ENCODE measurements at places on chromosomes 7 and 10. TPM values are rescaled to one million over a fixed set of nuclear protein-coding genes. Genes with fewer than 3 reads are reported as not detected.

DNA sequence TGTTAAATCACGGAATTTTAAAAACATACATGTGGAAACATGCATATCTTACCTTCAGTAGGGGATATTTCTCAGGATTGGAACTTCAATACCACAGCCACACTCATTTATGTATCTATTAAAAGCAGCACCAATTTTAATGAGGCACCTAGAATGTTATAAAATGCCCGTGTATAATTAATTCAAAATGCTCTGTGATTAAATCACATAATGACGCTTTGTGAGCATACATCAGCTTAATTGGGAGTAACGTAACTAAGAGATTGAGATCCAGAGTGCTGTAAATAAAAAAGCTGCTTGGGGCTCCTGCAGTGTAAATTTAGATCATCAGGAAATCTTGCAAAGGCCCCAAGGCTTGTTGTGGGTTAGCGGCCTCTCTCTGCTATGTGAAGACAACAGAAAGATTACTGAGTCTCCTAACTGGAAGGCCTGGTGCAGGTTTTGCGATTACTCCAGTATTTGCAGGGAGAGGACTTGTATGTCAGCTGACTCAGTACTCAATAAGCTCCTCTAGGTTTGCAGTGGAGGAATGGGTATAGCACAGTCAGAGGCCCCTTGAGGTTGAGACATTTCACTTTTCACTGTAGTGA, 195.5 kb upstream of the PHYHIPL start:
- no peak for DNase-seq
- no peaks in the 10 kb centered on the region for H3K27me3 ChIP-seq
- H3K36me3 ChIP-seq = no peaks in the 10 kb centered on the region
- H3K27ac ChIP-seq = no peak overlapping the region

GRCh38 chr7:55484834-55485233, 87.5 kb downstream of the VOPP1 start:
- H3K4me1 ChIP-seq = no peaks in the 10 kb centered on the region
- no peak for DNase-seq
- H3K27ac ChIP-seq = no peak overlapping the region
- no peaks in the 10 kb centered on the region for H3K27me3 ChIP-seq
- H3K36me3 ChIP-seq = no peaks in the 10 kb centered on the region
- H3K4me3 ChIP-seq = no peak overlapping the region

GRCh38 chr10:86165666-86166065, 200.9 kb downstream of the GRID1 start:
- no peak overlapping the region for H3K4me3 ChIP-seq
- no peak overlapping the region for H3K27ac ChIP-seq
- no peak for DNase-seq
- H3K27me3 ChIP-seq = no peaks in the 10 kb centered on the region

DNA sequence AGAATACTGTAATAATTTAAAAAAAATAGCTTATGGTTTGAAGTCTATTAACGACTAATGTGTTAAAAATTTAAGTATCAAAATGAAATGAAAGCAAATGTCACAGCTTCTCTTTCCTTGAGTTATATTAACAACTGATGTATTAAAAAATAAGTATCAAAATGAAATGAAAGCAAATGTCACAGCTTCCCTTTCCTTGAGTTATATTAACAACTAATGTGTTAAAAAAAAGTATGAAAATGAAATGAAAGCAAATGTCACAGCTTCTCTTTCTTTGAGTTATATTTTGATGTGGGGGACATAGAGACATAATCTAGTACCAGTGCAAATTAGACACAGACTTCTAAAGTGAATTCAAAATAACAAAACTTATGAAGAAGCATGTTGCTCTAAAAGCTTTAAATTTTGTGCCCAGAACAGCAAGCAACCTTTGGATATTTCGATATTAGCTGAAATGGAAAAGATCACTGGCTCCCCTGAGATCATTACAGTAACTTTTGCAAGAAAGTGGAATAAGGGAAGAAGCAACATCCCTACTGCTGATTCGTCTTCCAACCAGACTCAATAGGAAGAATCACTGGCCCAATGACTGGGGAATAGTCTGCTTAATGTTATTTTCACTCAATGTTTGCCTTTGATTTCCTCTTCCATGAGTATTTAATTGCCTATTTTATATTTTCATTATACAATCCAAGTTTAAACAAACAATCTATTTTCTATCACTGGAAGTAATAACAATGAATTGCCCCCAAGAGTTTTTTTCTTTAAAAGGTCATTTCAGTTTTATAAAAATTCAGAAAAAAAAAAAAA, 8.0 kb downstream of the SKAP2 start:
- no peaks in the 10 kb centered on the region for H3K4me1 ChIP-seq
- no peak for DNase-seq
- H3K27me3 ChIP-seq = peaks cover 3% of the 10 kb centered on the region
- H3K27ac ChIP-seq = no peak overlapping the region

GRCh38 chr10:33975481-33975880, 641.0 kb upstream of the NRP1 start:
- no peaks in the 10 kb centered on the region for H3K27me3 ChIP-seq
- no peaks in the 10 kb centered on the region for H3K36me3 ChIP-seq
- no peak overlapping the region for H3K27ac ChIP-seq
- peaks cover 4% of the 10 kb centered on the region for H3K4me1 ChIP-seq

- no peak for DNase-seq
- H3K4me3 ChIP-seq = no peak overlapping the region
- H3K4me1 ChIP-seq = no peaks in the 10 kb centered on the region
- H3K36me3 ChIP-seq = no peaks in the 10 kb centered on the region
Observed at GRCh38 chr10:29011516-29011915, 277.4 kb upstream of the LYZL1 start.

DNA sequence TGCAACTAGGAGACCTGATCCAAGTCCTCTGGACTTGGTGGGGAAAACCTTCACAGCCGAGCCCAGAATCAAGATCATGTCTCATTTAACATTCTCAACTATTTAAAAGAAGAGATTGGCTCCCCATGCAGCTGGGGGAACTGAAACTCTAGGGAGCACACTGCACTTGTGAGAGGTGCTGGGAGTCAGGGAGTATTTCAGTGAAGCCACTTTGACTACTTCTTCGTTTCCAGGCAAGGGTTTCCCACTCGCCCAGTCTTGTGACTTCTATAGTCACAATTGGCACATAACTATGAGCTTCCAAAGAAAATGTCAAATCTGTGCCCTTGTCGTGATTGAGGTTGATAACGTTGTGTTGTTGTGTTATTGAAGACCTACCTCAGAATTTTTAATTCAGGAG, 62.9 kb downstream of the AKR1B1 start:
- no peaks in the 10 kb centered on the region for H3K27me3 ChIP-seq
- H3K4me1 ChIP-seq = no peaks in the 10 kb centered on the region
- no peak for DNase-seq
- H3K27ac ChIP-seq = no peak overlapping the region
- no peaks in the 10 kb centered on the region for H3K36me3 ChIP-seq

GRCh38 chr7:38306914-38307313, 33.5 kb upstream of the TARP start:
- DNase-seq = no peak
- no peaks in the 10 kb centered on the region for H3K4me1 ChIP-seq
- no peak overlapping the region for H3K27ac ChIP-seq
- H3K36me3 ChIP-seq = no peaks in the 10 kb centered on the region
- no peak overlapping the region for H3K4me3 ChIP-seq
- H3K27me3 ChIP-seq = no peaks in the 10 kb centered on the region

DNA sequence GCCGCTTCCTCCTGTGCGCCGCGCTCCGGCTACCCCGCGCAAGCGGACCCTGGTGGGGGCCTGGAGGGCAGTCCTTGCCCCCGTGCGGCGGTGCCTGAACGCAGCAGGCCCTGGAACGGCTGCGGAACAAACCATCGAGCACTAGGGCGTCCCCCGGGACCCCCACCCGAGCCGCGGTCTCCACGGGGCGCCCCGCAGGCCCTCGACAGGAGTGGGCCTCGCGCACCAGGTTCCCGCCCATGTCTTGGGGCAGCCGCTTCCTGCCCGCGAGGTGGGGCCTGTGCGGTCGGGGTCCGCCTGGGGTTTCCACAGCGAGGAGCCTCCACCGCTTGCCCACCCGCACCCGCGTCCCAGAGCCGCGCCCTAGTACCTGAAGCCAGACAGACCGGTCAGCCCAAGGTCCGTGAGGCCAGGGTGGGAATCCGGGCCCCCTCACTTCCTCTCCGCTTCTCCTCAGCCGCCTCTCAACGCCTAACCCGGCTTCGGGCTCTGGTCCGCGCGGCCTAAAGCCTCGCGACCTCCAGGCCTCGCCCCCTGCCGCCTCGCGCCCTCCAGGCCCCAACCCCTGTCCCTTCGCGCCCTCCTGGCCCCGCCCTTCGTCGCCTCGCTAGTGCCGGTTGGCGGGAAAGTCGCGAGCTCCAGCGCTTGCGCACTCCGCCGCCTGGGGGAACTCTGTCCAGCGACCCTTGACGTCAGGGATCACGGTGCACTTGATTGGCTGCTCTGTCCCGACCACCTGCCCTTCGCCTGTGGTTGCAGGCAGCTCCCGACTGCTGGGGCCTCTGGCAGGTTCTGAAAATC, 7.0 kb upstream of the GBX1 start:
- peaks cover 5% of the 10 kb centered on the region for H3K27me3 ChIP-seq
- H3K4me3 ChIP-seq = no peak overlapping the region

- DNase-seq = no peak
- no peaks in the 10 kb centered on the region for H3K36me3 ChIP-seq
Observed at GRCh38 chr7:108384716-108385483, 71.3 kb downstream of the NRCAM start.

DNA sequence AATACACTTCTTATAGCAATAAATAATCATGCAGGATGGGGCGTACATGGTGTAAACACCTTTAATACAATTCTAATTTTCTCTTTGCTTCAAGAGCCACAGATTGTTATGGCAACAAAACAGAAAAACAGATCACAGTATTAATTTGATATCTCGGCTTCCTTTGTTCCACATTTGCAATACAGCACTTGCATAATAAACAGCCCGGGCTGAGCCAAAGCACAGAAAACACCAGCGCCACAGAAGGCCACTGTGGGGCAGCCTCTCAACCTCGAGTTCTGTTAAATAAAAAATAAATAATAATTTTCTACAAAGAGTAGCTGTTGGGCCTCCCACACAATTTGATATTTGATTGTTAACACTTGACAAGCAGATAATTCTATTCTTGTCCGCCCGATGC, 255.9 kb downstream of the USP6NL start:
- no peaks in the 10 kb centered on the region for H3K27me3 ChIP-seq
- DNase-seq = no peak
- H3K27ac ChIP-seq = no peak overlapping the region
- H3K4me1 ChIP-seq = no peaks in the 10 kb centered on the region
- H3K4me3 ChIP-seq = no peak overlapping the region
- no peaks in the 10 kb centered on the region for H3K36me3 ChIP-seq

DNA sequence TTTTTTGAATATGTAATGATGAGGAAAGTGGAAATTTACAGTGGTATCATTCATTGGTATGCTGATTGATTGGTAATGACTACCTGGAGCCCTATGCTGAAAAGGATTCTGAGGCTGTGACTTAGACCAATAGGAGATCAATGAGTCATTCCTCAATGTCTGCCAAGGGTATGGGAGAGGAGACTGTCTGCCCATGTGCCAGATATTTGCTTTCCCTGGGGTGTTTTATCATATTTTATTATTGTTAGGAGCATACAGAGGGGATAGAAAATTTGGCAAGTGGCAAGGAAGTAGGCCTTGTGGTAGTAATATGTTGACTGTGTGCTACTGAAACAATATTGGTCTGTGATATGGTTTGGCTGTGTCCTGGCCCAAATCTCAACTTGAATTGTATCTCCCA, 54.8 kb downstream of the ASAH2B start:
- no peaks in the 10 kb centered on the region for H3K27me3 ChIP-seq
- DNase-seq = peak; percentile 41
- H3K4me1 ChIP-seq = no peaks in the 10 kb centered on the region

GRCh38 chr10:96833220-96834001, 1.3 kb downstream of the LCOR start:
- peak overlapping the region; percentile 78 for H3K4me3 ChIP-seq
- peak; percentile 74 for DNase-seq
- no peaks in the 10 kb centered on the region for H3K36me3 ChIP-seq

- H3K36me3 ChIP-seq = no peaks in the 10 kb centered on the region
- no peaks in the 10 kb centered on the region for H3K4me1 ChIP-seq
- DNase-seq = no peak
- H3K4me3 ChIP-seq = no peak overlapping the region
- no peak overlapping the region for H3K27ac ChIP-seq
Observed at GRCh38 chr7:18068745-18069144, 41.1 kb upstream of the PRPS1L1 start.

GRCh38 chr7:30022991-30023390, 3.5 kb downstream of the FKBP14 start:
- no peaks in the 10 kb centered on the region for H3K27me3 ChIP-seq
- DNase-seq = no peak
- no peak overlapping the region for H3K27ac ChIP-seq
- no peaks in the 10 kb centered on the region for H3K36me3 ChIP-seq

DNA sequence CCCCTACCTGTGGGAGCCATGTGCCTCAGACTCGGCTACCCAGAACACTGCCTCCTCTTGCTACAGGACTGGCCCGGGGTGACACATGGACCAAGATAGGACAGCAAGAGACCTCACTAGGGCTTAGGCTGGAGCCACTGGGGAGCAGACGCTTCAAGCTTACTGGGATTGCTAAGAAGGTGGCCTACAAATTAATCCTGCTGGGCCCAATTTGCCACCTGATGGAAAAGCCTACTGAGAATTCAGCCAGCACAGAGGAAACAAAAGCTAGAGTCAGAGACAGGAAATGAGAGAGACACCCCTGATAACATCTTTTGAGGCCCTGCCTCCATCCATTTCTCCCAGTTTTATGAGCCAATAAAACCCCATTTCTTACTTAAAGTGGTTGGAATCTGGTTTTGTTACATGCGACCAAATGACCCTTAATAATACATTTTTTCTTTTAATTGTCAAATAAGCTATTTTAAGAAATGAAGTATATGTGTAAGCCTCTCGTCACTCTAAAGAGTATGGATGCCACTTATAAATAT, 282.1 kb downstream of the CXCL12 start:
- no peak overlapping the region for H3K4me3 ChIP-seq
- no peak overlapping the region for H3K27ac ChIP-seq
- H3K4me1 ChIP-seq = peaks cover 4% of the 10 kb centered on the region
- DNase-seq = no peak
- no peaks in the 10 kb centered on the region for H3K27me3 ChIP-seq

DNA sequence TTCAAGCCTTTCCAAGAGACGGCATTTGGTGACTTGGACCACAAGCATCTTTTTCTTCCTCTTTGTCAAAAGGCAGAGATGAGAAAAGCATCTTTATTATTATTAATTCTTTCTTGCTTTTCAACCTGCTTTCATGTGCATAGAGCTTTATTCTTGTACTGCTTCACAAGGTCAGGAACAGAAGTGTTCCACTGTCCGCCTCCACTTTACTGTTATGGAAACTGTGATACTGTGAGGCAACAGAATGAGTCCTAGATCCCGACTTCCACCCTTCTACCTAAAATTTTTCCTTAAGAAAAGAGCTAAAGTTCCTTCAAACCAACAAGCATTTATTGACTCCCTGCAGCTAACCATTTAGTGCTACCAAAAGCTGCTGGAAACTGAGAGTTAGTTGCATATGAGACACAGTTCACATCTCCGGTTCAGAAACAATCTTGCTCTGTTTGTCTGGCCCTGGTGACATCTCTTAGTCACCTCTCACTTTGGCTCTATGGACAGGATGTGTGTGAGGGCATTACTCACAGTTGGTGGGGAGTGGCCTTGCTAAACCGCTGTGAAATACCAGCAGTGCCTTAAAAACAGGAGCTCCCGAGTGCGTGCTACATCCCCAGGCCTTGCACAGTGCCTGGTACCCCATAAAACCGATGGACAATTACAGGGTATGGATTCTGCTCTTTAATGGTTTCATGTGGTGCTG, 77.1 kb upstream of the TRIL start:
- no peaks in the 10 kb centered on the region for H3K27me3 ChIP-seq
- no peaks in the 10 kb centered on the region for H3K36me3 ChIP-seq

The CRPPA gene
- total RNA-seq = 2.0 TPM

The INHBA gene
- total RNA-seq = 6.1 TPM

The ARMC10 gene
- total RNA-seq = 22.0 TPM

The LUC7L2 gene
- total RNA-seq = 30.0 TPM

The TCAF2 gene
- 0.88 TPM for total RNA-seq
